ENCODE measurements at places on chromosomes 7 and 10.

- no peak for DNase-seq
Measured at GRCh38 chr10:17003151-17003550, 126.5 kb downstream of the CUBN start.

DNA sequence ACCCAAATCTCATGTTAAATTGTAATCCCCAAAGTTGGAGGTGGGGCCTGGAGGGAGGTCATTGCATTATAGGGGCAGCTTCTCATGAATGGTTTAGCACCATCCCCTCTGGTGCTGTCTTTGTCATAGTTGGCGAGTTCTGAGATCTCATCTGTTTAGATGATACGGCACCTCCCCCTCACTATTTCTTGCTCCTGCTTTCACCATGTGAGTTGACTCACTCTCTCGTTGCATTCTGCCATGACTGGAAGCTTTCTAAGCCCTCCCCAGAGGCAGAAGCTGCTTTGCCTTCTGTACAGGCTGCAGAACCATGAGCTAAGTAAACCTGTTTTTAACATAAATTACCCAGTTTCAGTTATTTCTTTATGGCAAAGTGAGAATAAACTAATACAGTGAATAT is 18.9 kb upstream of the ZNF138 start:
- no peak for DNase-seq

GRCh38 chr7:130909161-130909836 is 175.3 kb upstream of the KLF14 start:
- DNase-seq = no peak

- DNase-seq = no peak
Measured at GRCh38 chr7:157440346-157441022, 103.7 kb downstream of the DNAJB6 start.

GRCh38 chr10:100289641-100290040 is 3.2 kb upstream of the BLOC1S2 start:
- DNase-seq = no peak

DNA sequence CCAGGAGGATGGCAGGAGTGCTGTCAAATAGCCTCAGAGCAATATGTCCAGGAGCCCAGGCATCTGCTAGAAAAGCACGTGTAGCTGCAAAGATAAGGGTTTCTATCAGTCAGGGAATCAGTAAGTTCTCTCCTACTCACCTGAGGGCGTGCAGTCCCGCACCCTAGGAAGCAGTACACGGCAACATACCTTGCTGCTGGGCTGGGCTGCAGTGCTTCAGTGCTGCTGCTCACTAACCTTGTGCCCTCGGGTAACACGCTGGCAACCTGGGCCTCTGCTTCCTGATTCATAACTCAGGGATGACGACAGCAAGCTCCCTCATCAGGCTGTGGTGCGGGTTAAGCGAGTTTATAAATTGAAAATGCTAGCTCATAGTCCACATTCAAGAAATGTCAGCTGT is 29.5 kb upstream of the CCNY start:
- no peak for DNase-seq

DNA sequence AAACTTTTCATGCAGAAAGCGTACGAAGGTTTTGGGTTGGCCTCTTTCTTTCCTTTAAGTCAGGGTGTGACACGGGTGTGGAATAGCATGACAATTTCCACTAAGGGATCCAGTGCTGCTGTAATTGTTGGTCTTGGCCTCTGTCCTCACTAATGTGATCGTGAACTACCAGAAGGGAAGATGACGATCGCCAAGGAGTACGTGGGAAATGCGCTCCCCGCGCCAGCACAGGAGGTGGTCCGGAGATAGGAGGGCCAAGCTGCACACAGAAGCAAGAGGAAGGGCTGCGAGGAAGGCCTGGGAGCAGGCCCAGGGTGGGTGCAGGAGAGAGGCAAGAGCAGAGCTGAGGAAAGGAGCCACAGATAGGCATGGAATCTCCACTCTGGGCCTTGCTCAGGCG is 79.7 kb upstream of the PODXL start:
- no peak for DNase-seq

DNA sequence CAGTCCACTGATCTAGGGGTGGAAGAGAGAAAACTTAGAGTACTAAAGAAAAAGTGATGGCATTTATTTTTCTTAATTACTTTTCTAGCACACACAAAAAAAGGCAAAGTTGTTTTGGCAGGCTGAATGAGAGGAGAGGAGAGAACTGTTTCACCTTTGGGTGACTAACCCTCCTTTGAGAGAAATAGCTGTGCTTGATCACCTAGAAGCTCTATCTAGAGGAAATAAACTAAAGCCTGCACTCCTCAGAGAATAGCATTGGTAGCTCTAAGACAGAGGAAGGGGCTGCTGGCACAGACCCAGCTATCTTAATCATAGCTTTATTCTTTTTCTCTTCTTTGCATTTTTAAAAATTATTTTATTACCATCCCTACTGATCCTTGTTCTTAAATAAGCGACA is 6.3 kb downstream of the TMEM243 start:
- DNase-seq = no peak

DNA sequence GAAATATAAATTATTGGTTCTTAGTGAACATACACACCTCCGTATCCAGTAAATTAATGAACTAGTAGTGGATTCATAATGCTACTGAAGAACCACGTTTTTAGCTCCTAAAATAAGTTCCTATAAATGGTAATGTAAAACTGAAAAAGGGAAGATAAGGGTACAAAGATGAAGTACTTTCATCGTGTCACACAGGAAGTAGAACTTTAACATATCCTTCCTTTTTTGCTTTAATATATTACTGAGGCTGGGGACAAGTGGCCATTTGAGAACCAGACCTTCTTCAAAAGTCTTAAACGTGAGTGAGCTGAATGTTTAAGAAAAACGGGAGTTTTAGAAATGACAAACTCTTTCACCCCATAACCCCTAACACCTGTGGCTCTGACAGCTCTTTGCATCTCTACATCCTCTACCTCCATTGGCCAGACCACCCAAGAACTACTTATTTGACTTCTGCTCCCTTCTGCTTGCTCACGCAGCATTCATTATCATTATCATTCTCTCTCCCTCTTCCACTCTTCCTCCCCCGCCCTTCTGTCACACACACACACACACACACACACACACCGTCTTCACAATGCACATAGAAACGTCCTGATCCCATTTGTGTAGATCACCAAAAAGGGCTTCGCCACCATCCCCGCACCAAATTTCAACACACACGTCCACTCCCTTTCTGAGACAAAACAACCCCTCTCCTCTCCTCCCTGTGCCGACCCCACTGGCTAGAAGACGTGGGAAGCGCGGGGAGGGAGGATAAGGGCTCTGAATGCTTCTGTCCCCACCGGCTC is 677 bp downstream of the SKAP2 start:
- DNase-seq = peak; percentile 15

- no peak for DNase-seq
Measured at GRCh38 chr7:145030754-145031153, 194.9 kb upstream of the TPK1 start.

- no peak for DNase-seq
Measured at GRCh38 chr7:123348690-123349089, 148.9 kb upstream of the SLC13A1 start.

DNA sequence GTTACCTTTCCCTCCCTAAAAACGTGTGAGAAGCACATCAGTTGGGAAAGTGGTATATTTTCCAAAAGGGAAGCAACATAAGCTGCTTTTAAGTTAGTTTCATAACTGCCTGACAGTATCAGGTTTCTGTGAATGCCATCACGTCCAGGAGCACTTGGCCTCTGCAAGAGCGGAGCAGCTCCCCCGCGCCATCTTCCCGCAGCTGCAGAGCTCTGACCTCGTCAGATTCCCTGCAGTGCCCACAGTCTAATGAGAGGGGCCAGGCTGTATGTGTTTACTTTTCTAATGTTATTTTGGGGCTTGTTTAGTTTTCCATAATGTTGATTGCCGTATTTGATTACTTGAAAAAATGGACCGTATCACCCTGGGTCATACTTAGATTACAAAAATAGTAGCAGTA is 74.2 kb downstream of the MGMT start:
- DNase-seq = no peak
